ENCODE measurements at places on chromosomes 2 and 18.

DNA sequence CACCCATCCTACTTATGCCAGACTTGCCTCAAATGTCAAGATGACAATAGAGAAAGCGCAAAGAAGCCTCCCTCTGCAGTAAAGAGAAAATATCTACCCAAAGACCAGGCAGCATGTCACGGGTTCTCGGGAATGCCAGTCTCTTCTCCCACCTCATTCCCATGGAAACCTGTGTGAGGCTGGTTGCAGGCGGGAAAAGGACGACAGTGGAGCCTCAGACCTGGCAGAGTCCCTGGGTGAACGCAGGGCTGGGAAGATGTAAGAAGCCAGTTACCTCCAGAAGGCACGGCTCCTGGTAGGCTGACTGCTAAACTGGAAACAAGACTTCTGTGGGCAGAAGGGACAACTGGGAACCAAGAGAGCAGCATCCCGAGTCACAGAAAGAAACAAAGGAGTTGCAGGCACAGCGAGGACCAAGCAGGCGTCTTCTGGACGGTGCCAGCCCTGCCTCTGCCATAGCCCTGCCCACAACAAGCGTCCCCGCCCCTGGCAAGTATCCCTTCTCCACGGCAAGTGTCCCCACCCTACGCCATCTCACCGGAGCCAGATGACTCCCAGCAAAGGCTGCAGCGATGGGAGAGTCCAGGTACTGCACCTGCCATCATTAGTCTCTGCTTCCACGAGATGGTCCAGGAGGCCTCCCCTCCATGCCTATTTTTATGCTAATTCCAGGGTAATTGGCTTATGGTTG, 440.8 kb upstream of the MYT1L start:
- no peak for DNase-seq

DNA sequence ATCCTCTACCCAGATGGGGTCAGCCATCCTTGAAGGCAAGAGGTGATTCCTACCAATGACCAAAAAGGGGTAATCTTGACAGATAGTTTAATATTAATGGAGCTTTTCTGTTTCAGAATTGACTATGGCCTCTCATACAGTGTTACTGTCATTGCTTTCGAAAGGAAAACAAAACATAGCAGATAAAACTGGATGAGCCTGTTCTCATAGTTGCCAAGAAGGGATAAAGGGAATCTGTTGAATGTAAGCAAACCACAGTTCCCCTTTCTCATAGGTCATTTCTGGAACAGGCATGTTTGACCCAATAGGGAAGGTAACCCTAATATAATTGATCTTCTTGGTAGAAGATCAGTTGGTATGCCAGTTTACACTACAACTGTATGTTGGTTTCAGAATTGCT, 1.6 kb downstream of the RAB27B start:
- DNase-seq: no peak

DNA sequence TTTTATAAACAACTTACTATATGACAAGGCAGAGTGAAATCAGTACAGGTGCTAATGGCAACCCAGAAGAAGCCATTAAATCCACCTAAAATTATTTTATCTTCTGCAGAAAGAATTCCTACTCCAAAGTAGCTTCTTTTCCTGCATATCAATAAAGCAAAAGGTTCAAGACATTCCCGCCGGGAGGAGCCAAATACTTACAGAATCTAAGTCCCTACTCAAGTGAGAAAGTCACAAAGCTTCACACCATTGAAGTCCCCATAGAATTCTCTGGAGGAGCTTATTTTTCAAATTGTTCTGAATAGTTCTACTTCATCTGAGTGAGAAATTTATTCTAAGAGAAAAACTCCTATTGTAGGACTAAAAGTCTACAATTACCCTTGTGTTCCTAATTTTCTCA, 233.7 kb upstream of the HNRNPA3 start:
- DNase-seq: no peak

DNA sequence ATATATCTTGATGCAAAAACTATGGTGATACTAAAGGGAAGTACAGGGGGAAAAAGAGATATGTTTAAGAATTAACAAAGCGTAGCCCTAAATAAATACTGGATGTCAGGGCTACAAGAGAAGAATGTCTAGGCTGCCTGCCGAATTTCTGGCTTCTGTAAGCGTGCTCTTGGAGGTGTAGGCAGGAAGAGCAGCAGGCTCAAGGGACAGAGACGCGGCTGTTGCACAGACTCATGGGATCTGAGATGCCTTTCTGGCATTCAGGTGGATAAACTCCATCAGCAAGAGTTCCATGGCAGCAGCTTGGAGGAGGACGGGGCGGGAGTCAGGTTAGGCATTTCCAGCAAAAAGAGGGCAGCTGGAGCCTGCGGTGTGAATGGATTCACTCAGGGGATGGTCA, 123.2 kb upstream of the TWIST2 start:
- DNase-seq: no peak

GRCh38 chr18:75698861-75699260, 271.4 kb upstream of the SMIM21 start:
- DNase-seq: no peak

- DNase-seq: no peak
Measured at GRCh38 chr18:48715711-48716361, 177.0 kb downstream of the CTIF start.

GRCh38 chr18:8821531-8821930, 116.2 kb downstream of the MTCL1 start:
- no peak for DNase-seq

DNA sequence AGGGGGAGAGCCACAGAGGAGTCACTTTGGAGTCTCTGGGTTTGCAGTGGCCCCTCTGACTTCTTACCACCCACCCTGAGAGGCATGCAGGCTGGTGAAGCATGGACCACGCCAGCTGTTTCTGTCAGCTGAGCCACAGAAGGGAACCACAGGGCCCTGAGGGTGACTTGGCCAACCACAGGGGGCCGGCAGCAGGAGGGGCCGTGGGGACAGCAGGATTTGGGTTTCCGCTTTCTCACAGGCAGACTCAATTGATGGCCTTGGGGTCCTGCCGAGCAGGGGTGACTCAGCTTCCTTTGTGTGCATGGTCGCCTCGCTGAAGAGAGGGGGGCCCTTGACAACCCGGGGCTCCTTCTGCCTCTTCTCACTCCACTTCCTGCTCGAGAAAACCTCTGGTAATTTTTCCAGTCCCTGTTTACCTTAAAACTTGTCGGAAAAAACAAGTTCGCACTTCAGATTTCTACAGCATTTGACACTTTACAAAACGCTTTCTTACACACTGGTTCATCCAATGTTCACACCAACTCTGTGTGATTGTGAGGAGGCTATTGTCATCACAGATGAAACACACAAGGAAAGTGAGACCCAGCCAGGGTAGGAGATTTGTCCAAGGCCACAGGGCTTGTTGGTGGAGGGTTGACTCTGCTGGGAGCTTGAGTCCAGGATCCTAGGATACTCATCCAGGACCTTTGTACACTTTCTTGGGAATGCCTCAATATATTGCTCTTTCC, 311.2 kb downstream of the LPIN1 start:
- no peak for DNase-seq

All from MM.1S (cell line).